ENCODE measurements at places on chromosomes 2 and 18.
A peak's percentile ranks its signal among the peaks of the same experiment; 100 is the strongest.

DNA sequence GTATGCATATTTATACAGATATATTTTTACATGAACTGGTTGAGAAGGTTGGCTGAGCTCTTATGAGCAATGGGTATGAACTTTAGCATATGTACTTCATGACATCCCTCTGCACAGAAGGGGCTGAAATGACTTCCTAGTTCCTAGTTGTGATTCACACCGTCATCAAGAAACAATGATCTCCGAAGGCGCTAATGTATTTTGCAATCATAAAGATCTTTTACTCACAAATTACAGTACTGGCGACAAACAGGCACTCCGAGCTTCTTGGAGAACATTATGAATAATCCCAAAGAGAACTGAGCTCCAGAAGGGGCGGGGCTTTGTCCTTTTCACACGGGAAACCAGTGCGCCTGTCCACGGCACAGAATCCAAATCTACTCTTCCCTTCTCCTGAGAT is 18.1 kb downstream of the BCL2 start:
- no peaks in the 10 kb centered on the region for H3K27me3 ChIP-seq
- H3K4me3 ChIP-seq, result peak overlapping the region; percentile 49
- DNase-seq, result no peak
- peaks cover 78% of the 10 kb centered on the region for H3K4me1 ChIP-seq

- H3K4me3 ChIP-seq, result no peak overlapping the region
- no peak for DNase-seq
- H3K27me3 ChIP-seq, result no peaks in the 10 kb centered on the region
- H3K36me3 ChIP-seq, result peaks cover 12% of the 10 kb centered on the region
- H3K4me1 ChIP-seq, result no peaks in the 10 kb centered on the region
- H3K27ac ChIP-seq, result no peak overlapping the region
Measured at GRCh38 chr2:143347901-143348414, 218.7 kb downstream of the ARHGAP15 start.

GRCh38 chr2:121707344-121707919 is 29.2 kb downstream of the NIFK start:
- DNase-seq, result no peak
- H3K36me3 ChIP-seq, result no peaks in the 10 kb centered on the region
- no peaks in the 10 kb centered on the region for H3K27me3 ChIP-seq
- no peak overlapping the region for H3K4me3 ChIP-seq
- peaks cover 6% of the 10 kb centered on the region for H3K4me1 ChIP-seq

DNA sequence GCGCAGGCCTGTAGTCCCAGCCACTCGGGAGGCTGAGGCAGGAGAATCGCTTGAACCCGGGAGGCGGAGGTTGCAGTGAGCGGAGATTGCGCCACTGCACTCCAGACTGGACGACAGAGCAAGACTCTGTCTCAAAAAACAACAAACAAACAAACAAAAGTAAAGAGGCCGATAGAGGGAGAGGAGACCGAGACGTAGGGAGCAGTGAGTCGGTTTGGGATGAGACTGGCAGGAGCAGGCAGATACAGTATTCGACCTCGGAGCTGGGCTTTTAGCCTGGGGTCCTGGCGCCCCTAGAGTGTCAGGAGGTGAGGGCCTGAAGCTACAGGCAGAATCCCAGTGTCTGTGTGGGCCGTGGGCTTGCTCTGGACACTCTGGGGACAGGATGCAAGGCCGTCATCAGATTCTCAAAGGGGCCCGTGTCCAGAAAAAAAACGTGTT is 51.2 kb downstream of the SLC4A1AP start:
- H3K4me3 ChIP-seq, result peak overlapping the region; percentile 17
- H3K27ac ChIP-seq, result peak overlapping the region; percentile 6
- H3K4me1 ChIP-seq, result peaks cover 28% of the 10 kb centered on the region
- DNase-seq, result no peak
- H3K36me3 ChIP-seq, result no peaks in the 10 kb centered on the region
- H3K27me3 ChIP-seq, result peaks cover 14% of the 10 kb centered on the region

DNA sequence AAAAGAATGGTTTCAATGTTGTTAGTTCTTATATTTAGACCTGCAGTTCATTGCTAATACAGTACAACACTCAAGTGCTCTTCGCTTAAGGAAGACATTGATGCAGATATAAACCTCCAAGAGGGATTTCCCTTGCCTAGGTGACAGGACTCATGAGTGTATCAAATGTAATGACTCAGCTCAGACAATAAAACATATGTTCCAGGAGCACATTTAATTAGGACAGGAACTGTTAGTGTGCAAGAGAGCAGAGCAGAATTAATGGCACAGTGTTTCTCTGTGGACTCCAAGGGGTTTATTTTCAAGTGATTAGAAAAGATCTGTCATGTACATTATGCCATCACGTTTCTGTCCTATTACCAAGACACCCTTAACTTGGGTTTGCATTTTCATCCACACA is 375.0 kb downstream of the LRRTM4 start:
- H3K4me1 ChIP-seq, result no peaks in the 10 kb centered on the region
- DNase-seq, result no peak
- H3K27me3 ChIP-seq, result no peaks in the 10 kb centered on the region

GRCh38 chr2:39739386-39739785 is 39.7 kb downstream of the THUMPD2 start:
- H3K36me3 ChIP-seq, result peaks cover 72% of the 10 kb centered on the region
- no peaks in the 10 kb centered on the region for H3K27me3 ChIP-seq
- H3K27ac ChIP-seq, result peak overlapping the region; percentile 4
- no peak overlapping the region for H3K4me3 ChIP-seq
- peaks cover 25% of the 10 kb centered on the region for H3K4me1 ChIP-seq

DNA sequence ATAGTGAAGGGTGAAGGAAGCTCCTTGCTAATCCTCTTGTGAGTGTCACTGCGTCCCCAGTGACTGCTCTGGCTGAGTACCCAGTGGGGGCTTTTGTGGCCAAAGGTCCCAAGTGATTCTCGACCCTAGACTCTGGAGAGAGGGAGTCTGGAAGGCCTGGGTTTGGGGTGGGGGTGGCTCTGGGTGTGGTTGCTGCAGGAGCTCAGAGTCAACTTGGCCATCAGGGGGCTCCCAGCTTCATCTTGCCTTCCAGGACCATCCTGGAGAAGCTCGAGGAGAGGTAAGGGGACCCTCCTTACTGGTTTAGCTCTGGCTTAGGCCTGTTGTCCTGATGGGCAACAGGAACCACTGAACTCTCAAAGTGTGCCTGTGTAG is 592 bp downstream of the PSD4 start:
- DNase-seq, result no peak
- no peaks in the 10 kb centered on the region for H3K27me3 ChIP-seq
- peaks cover 66% of the 10 kb centered on the region for H3K4me1 ChIP-seq
- peak overlapping the region; percentile 94 for H3K27ac ChIP-seq
- peak overlapping the region; percentile 89 for H3K4me3 ChIP-seq

DNA sequence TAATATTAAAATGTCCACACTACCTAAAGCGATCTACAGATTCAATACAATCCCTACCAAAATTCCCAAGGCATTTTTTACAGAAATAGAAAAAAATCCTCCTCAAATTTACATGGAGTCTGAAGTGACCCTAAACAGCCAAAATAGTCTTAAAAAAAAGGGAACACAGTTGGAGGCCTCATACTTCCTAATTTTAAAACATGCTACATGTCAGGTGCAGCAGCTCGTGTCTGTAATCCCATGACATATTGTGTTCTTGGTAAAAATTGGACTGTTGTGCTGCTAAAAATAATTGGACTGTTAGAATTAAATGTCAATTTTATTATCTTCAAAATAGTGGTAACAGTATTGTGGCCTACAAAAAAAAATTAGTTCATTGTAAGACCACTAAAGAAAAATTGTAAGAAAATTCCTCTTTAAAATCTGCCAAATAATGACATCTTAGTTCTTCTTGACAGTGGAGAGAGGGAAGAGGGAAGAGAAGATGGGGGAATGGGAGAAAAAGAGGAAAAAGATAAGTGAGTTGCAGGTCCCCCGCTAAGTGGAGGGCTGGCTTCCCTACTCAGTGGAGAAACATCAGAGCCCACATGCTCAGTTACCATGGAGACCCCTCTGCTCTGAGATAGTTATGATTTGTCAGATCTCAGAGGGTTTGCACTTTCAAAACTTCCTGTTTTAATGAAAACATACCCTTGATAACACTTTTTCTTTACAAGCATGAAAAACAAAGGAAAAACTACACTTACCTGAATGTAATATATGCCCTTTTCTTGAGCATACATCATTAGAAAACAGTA is 46.5 kb downstream of the UNC50 start:
- peak overlapping the region; percentile 73 for H3K27ac ChIP-seq
- H3K36me3 ChIP-seq, result peaks cover 67% of the 10 kb centered on the region
- H3K4me1 ChIP-seq, result peaks cover 77% of the 10 kb centered on the region
- H3K27me3 ChIP-seq, result no peaks in the 10 kb centered on the region
- H3K4me3 ChIP-seq, result peak overlapping the region; percentile 28
- no peak for DNase-seq
